Neural crest cell (in vitro differentiated cells): ENCODE measurements at places on chromosomes 7 and 10.

GRCh38 chr7:95933618-95934017 is 161.3 kb downstream of the DYNC1I1 start:
- DNase-seq, result no peak

DNA sequence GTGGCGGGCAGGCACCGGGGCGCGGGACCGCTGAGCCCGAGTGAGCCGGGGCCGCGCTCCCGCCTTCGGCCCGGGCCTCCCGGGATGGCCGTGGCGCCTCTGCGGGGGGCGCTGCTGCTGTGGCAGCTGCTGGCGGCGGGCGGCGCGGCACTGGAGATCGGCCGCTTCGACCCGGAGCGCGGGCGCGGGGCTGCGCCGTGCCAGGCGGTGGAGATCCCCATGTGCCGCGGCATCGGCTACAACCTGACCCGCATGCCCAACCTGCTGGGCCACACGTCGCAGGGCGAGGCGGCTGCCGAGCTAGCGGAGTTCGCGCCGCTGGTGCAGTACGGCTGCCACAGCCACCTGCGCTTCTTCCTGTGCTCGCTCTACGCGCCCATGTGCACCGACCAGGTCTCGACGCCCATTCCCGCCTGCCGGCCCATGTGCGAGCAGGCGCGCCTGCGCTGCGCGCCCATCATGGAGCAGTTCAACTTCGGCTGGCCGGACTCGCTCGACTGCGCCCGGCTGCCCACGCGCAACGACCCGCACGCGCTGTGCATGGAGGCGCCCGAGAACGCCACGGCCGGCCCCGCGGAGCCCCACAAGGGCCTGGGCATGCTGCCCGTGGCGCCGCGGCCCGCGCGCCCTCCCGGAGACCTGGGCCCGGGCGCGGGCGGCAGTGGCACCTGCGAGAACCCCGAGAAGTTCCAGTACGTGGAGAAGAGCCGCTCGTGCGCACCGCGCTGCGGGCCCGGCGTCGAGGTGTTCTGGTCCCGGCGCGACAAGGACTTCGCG is 534 bp downstream of the FZD9 start:
- DNase-seq, result no peak

GRCh38 chr10:53843736-53844362 is 957.2 kb downstream of the PCDH15 start:
- no peak for DNase-seq

DNA sequence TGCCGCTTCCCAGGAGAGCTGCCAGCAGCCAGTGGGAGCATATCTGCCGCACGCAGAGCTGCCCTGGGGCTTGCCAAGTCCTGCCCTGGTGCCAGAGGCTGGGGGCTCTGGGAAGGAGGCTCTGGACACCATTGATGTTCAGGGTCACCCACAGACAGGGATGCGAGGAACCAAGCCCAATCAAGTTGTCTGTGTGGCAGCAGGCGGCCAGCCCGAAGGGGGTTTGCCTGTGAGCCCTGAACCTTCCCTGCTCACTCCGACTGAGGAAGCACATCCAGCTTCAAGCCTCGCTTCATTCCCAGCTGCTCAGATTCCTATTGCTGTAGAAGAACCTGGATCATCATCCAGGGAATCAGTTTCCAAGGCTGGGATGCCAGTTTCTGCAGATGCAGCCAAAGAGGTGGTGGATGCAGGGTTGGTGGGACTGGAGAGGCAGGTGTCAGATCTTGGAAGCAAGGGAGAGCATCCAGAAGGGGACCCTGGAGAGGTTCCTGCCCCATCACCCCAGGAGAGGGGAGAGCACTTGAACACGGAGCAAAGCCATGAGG is 94.6 kb downstream of the TACC2 start:
- DNase-seq, result no peak

GRCh38 chr7:31256506-31256905 is 84.0 kb downstream of the NEUROD6 start:
- DNase-seq, result no peak

GRCh38 chr7:87152897-87153641 is 816 bp downstream of the DMTF1 start:
- peak; percentile 14 for DNase-seq

DNA sequence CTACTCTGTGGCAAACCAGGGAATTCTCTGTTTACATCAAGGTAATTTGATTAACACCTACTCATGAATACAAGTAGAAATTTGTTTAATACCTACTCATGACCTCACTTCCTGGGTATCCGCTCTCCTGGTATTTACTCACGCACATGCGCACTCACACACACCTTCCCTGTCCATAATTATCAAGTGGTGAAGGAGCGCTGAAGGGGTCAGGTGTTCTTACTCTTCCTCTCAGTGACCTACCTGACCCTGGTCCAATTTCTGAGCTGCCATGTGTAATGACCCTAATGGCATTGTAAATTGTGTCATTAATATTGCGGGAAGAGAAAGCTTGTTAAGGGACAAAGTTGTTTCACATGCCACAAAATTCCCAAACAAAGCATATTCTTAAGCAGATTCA is 41.3 kb upstream of the TRIL start:
- no peak for DNase-seq

GRCh38 chr7:30206491-30206890 is 71.7 kb downstream of the MTURN start:
- DNase-seq, result no peak

DNA sequence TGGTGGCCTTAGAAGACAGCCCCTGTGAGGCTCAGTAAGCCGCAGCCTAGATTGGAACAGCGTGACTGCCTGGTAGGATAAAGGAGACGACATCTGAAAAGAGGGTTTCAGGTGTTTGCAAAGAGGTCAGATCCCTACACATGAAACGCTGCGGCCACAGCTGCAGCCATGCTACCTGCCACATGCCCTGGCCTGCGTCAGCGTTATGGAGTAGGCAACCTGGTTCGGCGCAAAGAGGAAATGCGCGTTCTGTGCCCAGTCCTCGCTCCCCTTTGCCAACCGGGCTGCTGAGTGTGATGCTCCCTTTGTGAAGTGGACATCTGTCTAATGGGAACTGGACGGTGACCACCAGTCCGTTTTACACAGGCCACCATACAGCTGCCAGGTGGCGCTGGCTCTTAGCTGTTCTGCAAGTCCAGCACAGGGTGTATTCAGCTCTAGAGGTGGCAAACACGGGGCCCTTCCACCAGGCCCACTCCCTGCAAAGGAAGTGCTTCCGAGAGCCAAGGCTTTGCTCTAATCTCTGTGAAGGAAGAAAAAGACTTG is 160.3 kb downstream of the CELF2 start:
- DNase-seq, result no peak

DNA sequence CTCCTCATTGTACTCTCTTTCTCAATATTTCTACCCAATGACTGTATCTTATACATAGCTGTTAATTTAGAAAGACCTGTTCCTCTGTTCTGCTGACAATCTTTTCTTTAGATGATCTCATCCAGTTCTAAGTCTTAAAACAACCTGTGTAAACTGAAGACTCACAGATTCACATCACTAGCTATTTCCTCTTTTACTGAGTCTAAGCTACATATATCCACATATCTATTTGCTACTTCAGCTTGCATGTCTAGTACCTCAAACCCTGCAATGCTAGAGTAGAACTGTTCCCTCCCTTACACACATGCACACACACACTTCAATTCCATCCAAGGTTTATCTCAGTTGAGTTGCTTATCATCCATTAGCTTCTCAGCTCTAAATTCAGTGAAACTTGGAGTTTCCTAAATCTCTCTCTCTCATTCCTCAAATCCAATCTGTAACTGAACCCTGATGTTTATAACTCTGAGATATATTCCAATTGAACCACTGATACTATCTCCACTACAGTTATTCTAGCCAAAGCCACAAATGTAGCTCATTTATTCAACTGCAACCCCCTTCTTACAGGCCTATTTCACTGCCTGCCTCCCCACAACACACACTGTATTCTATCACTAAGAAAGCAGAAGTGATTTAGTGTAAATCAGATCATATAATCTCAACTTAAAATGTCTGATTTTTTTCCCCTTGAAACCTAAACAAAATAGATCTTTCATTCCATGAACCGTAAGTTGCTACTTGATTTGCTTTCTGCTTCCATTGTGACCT is 1036.8 kb upstream of the POT1 start:
- no peak for DNase-seq

- no peak for DNase-seq
These were observed 49.4 kb downstream of the NUDCD3 start for GRCh38 chr7:44441079-44441478.

GRCh38 chr10:86700851-86701617 is 32.7 kb downstream of the LDB3 start:
- DNase-seq, result no peak

GRCh38 chr10:106672517-106673175 is 491.9 kb downstream of the SORCS1 start:
- DNase-seq, result no peak

- DNase-seq, result no peak
These were observed 405.5 kb upstream of the CELF2 start for GRCh38 chr10:10612151-10612550.

GRCh38 chr10:122333037-122333436 is 41.5 kb upstream of the PLEKHA1 start:
- DNase-seq, result no peak

- no peak for DNase-seq
These were observed 71.2 kb downstream of the LRRTM3 start for GRCh38 chr10:66996996-66997395.

GRCh38 chr10:78330884-78331283 is 297.2 kb downstream of the RPS24 start:
- DNase-seq, result no peak

- DNase-seq, result no peak
These were observed 14.0 kb downstream of the NEURL1 start for GRCh38 chr10:103507235-103508191.

DNA sequence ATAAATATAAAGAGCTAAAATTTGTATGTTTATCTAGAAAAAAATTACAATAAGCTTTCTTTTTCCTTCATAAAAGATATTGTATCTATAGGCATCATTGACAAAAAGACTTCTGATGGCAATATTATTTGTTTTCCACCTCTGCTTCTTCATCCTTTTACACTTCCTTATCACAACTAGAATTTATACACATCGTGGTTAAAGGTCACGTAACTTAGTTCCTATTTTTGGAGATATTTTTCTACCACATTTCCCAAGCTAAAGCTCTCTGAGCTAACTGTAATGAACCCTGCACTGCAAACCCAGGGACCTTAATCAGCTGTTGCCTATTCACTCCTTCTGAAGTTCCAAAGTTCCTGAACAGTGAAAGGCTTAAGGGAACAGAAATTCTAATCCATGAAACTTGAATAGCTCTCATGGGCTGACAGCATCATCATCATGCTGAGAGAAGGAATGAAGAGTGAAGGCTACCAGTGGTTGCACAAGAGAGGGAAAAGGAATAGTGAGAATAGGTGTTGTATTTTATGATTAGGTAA is 106.1 kb upstream of the SLC13A1 start:
- DNase-seq, result no peak

- no peak for DNase-seq
These were observed 920.8 kb upstream of the ZNF722 start for GRCh38 chr7:63077841-63078240.

DNA sequence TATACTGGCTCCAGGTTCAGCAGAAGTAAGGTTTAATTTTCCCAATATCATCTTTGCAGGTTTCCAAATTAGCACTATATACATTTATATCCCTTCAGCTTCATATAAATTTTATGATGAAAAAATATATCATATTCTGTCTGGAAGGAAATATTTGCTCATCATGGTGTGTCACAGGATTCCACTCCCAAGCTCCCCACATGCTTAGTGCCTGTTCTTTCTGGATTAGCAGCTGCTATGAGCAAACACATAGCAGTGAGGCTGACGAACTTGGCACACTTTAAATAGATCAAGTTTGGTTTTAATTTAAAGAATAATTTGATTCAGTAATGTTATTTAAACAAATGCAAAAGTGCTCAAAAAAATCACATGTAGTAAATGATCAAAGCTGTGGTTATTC is 251.9 kb downstream of the AGMO start:
- no peak for DNase-seq

- DNase-seq, result no peak
These were observed 10.7 kb downstream of the GRK5 start for GRCh38 chr10:119217991-119218490.

DNA sequence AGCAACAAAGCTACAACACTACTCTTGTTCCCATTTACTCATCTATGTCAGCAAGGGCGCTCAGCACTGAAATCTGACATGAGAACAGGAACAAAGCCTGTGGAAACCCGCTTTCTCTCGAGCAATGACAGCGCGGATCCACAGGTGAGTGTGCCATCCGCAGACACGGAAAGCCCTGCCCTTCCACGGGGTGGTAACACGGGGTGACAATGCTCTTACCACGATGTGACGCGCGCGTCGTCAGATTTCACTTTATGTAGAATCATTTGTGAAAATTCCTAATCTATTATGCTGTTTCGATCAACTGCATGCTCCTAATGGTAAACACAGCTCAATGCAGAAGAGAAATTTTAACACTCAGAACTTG is 34.4 kb downstream of the ZFAND2A start:
- no peak for DNase-seq

- DNase-seq, result no peak
These were observed 506.5 kb upstream of the SEMA3D start for GRCh38 chr7:85693326-85693725.

DNA sequence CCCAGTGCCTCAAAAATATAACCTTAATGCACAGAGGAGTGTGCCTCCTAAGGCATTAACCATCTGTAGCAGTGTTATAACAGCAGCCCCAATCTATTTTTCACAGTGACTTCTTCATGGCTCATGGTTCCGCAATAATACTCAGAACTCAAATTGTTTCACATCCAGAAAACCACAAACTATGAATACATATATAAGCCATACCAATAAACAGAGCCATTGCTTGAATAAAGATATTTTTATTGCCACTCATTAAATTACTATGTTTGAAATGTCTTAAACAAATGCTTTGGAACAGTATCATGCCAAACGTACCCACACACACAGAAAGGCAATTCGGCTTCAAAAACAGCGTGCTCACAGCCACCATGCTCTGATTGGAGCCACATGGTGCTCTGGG is 629.3 kb upstream of the NRP1 start:
- DNase-seq, result no peak

DNA sequence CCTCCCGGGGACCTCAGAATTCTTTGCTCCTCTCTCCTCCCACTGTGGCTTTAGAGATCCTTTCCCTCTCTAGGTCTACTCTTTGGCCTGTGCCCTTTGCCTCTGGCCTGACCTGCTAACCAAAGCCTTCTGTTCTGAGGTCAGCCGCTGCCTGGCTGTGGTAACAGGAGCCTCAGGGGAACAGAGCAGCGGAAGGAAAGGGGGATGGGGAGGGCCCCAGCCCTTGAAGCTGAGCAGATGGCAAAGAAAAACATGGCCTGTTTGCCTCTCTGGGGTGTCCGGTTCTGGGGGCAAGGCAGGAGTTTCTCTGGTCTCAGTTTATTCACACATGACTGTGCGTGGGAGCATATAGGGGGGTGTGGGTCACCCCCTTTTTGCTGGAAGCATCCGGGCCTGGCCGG is 28.2 kb downstream of the COL26A1 start:
- peak; percentile 70 for DNase-seq

GRCh38 chr7:107594961-107595737 is 15.1 kb downstream of the BCAP29 start:
- DNase-seq, result no peak

DNA sequence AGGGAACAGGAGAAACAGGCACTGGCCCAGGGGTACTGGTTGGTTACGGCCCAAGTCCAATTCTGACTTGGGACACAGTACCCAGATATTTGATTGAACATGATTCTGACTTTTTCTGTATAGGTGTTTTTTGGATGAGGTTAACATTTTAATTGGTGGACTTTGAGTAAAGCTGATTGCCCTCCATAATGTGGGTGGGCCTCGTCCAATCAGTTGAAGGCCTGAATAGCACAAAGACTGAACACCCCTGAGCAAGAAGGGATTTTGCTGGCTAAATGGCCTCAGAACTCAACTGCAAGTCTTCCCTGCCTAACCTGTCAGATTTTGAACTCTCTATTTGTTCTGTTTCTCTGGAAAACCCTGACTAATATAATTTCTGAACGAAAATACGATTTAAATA is 222.6 kb downstream of the TEX36 start:
- no peak for DNase-seq
